ENCODE measurements at places on chromosomes 3 and 15.

DNA sequence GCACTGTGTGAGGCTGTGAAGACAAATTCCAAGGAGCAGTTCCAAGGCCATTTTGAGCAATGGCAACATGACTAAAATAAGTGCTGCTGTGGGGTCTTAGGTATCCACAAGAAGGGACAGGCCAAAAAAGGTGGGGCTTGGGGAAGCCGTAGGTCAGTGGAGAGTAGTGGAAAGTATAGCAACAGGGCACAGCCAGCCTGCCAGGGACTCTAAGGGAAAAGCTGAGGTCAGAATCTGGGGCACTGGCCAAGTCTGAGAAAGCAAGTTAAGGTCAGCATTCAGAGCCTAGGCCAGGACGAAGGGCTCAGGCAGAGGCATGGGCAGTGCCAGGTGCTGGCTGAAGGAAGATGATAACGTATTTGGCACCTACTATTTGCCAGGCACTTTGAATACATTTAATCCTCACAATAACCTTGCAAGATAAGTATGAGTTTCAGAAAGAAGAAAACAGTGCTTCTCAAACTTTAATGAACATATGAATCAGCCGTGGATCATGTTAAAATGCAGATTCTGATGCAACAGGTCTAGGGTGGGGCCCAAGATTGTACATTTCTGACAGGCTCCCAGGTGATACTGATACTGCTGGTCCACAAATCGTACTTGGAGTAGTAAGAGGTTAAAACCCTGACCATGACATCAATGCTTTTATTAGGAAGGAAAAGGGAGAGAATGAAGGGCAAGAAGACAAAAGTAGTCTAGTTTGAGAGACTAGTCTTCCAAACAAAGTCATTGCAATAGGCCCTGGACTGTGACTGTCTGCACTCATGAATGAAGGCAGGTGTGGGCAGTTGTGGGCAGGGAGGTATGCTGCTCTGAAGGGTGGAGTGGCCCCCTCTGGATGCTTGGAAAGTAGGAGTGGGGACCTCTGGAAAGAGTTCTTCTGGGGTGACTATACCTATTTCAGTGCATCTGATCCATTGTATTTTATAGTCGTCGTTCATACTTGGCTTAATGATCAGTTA, 106.3 kb upstream of the ANKRD28 start:
- DNase-seq = no peak

GRCh38 chr15:68616397-68616796, 37.6 kb downstream of the CORO2B start:
- DNase-seq = no peak

- no peak for DNase-seq
Observed at GRCh38 chr15:95580121-95580520, 750.4 kb upstream of the NR2F2 start.

GRCh38 chr3:162437480-162437879, 940.9 kb downstream of the OTOL1 start:
- DNase-seq = no peak

- DNase-seq = no peak
Observed at GRCh38 chr15:90316139-90316538, 35.9 kb upstream of the ZNF774 start.

DNA sequence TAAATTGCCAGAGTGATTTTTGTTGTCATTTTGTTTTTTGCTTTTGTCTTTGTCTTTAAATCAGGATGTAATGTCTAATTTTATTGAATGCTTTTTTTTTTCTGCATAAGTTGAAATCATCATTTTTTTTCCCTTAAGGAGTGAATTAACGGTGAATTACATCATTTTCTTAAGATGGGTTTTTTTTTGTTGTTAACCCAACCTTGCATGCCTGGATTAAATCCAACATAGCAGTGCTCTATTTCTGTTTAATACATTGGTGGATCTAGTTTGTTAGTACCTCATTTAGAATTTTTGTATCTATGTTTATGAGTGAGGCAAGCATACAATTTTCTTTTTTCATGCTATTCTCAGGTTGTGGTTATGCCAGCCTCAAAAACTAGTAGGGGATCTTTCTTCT, 186.4 kb upstream of the TMC3 start:
- DNase-seq = no peak

DNA sequence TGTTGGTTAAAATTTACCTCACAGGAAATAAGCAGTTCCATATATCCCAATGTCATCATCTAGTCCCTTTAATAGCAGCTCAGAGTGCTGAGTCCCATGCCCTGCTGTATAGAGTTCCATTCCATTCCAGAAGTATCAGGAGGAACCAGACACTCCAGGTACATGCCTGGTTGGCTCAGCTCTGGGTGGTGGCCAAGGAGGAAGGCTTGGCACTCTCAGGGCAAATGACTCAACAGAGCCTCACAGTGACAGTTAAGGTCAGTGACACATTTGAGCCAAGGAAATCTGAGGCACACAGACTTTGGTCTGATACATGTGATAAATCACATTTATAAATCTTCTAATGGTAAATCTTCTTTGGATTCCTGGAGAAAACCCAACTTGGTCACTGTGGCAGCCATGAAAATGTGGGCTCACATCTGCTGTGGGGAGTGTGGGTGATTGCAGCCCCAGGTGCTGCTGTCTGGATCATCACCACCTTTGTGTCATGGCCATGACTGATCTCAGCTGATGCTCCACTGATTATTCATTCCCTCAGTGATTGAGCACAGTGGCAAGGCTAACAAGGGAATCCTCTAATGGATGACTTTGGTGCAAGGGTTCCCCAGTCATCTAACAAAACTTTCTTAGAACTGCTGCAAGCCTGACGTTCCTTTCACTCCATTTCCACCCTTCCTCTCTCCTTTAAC, 9.3 kb downstream of the HHLA2 start:
- DNase-seq = no peak

DNA sequence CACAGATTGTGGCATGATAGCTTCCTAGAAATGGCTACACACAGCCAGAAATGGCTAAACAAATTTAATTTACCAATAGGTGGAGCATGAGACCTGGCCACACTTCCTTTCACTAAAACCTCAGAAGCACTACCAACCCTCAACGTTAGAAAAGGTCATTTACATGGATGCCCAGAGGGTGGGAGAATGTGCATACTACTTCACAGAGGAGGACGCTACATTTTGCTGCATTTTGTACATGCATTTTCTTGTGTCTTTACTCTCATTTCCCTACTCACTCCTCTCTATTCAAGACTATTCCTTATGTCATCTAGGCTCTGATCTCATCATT, 40.1 kb downstream of the C2CD4B start:
- no peak for DNase-seq

DNA sequence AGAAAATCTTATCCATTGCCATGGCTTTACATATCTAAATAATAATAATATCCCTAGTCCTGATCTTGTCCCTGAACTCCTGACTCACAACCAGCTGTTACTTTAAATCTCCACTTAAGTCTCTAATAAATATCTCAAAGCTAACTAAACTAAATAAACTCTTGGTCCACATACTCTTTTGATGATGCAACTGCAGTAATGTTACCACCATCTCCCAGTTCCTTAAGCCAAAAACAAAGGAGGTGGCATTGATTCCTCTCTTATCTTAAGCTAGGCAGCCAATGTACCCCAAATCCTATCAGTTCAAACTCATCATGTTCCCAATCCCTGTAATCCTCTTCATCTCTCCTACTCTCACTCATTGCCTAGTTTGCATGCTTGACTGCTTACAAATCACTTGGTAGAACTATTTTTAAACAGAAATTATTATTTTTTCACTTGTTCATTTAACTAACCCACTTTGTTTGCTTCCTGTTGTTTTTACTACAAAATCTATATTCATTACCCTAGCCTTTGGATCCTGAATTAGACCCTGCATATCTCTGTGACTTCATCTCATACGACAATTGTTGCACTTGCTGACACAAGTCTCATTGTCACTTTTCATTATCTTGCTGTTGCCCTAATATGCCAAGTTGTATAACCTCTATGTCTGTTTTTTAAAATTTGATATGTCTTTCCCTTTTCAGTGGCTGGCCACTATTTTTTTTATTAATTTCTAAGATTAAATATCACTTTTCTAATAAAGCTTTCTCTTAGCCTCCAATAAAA, 462.2 kb downstream of the ZPLD1 start:
- DNase-seq = no peak

- DNase-seq = no peak
Observed at GRCh38 chr3:126516936-126517290, 660 bp downstream of the UROC1 start.

DNA sequence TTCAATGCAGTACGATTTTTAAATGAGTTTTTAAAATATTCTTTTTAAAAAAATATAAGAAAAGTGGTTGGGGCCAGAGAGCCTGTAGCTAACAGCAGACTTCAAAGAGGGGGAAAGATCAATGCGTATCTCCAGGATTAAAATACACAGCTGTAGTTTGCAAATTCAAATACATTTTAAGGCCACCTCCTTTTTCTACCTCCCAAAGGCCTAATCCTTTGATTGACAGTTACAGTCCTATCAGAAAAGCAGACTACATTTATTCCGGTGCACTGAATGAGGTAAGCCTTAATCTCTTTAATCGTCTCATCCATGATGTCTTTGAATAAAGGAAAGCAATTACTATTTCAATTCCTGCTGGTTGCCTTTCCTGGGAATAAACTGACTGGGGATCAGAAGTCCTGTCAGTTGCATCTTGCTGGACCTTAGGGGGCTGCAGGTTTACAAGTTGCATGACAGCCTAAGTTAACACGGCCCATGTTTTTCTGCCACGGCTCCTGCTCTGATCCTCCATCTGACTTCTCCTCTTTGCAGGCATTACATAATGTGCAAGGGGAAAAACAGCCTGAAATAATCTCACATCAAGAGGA, 51.7 kb downstream of the CADPS start:
- no peak for DNase-seq

GRCh38 chr3:127066635-127067034, 83.7 kb downstream of the PLXNA1 start:
- no peak for DNase-seq

- no peak for DNase-seq
Observed at GRCh38 chr3:148950806-148951205, 40.5 kb upstream of the GYG1 start.

DNA sequence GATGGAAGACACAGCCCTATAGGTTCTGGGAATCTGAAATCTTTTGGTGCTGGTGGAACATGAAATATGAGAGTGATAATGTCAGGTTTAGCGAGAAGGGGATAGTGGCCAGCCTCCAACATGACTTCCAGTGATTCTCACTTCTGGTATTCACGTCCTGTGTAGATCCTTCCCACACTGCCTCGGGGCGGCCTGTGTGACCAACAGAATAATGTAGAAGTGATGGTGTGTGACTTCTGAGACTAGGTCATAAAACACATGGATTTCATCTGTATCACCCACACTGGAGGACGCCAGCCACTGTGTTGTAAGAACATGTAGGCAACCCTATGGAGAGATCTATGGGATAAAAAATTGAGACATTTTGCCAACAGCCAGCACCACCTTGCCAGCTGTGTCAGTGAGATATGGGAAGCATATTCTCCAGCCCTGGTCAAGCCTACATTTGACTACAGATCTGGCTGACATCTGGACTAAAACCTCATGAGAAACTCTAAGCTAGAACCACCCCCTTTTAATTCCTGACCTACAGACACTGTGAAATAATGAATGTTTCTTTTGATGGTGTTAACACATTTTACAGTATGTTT, 25.5 kb upstream of the NUDT16 start:
- no peak for DNase-seq

DNA sequence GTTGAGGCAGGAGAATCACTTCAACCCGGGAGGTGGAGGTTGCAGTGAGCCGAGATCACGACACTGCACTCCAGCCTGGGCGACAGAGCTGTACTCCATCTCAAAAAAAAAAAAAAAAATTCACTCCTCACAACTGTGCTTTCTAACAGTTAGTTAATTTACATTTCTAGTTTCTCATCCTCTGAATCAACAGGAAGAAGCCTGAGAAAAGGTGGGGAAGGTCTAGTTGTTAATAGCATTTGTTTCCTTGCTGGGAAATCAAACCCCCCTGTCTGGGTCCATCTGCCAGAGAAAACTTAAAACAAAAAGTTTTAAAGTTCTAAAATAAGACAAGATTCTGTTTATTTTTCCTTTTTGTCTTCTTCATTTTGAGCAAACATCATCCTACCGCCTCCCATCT, 62.3 kb downstream of the TMEM39A start:
- DNase-seq = no peak

GRCh38 chr3:159150180-159150579, 348.3 kb downstream of the MFSD1 start:
- no peak for DNase-seq

GRCh38 chr3:115102046-115102445, 45.0 kb downstream of the ZBTB20 start:
- no peak for DNase-seq

DNA sequence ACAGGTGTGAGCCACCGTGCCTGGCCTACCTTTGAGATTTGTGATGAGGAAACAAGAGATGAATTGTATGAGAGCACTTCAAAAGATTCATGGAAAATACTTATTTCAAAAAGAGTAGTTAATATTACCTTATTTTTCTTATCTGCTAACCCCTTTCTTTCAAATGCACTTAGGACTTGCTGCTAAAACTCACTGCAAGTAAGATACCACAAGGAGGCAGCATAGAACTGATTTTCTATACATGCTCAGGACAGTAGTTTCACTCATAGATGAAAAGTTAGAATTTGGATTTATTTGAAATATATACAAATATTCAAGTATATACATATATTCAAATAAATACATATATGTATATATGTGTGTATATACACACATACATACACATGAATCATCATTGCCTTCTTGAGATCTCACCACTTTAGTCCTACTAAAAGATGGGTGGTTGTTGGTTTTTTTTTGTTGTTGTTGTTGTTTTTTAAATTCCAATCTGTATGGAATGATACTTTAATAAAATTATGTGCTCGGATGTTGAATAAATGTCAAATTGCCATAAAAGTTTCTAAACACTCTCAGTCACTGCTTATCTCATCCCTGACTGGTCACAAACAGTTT, 2.4 kb downstream of the CCNDBP1 start:
- DNase-seq = no peak

- no peak for DNase-seq
Observed at GRCh38 chr15:99704444-99704838, 28.8 kb downstream of the LYSMD4 start.

DNA sequence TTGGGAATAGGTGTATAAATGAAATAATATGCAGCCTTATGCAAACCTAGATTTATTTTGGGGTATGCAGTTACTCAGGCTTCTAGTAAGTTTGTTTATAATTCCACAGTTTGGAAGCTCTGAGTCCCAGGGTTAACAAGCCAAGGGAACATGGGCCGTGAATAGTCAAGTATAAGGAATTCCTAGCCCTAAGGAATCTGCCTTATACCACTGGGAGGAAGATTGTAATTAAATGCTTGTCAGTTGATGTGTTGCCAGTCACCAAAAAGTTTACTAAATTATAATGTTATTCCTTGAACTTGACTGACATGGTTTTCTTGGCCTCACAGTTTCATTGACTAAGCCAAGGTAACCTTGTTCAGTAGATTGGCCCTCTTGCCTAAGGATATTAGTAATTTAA, 72.4 kb upstream of the SGO1 start:
- DNase-seq = no peak

GRCh38 chr15:76823890-76824289, 81.2 kb downstream of the SCAPER start:
- no peak for DNase-seq
